ENCODE measurements at places on chromosomes 7 and 10.

DNA sequence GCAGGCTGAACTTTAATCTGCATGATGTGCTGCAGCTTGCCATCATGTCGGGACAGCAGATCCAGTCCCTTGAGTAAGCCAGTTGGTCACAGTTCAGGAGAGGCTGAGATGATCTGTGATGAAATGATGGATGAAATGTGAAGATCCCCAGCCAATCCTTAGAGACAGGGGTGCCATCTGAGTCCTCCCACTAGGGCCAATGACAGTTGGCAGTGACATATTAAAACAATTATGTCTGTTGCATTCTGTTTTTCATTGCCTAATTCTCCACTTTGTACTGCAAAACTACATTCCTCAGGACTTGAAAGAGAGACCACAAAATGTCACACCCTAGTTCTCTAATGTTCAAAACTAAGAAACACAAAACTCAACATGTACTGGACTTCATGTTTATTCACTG, 66.3 kb upstream of the CAV2 start:
- DNase-seq: no peak

GRCh38 chr7:134891696-134892678, 94.3 kb upstream of the AGBL3 start:
- DNase-seq: no peak

DNA sequence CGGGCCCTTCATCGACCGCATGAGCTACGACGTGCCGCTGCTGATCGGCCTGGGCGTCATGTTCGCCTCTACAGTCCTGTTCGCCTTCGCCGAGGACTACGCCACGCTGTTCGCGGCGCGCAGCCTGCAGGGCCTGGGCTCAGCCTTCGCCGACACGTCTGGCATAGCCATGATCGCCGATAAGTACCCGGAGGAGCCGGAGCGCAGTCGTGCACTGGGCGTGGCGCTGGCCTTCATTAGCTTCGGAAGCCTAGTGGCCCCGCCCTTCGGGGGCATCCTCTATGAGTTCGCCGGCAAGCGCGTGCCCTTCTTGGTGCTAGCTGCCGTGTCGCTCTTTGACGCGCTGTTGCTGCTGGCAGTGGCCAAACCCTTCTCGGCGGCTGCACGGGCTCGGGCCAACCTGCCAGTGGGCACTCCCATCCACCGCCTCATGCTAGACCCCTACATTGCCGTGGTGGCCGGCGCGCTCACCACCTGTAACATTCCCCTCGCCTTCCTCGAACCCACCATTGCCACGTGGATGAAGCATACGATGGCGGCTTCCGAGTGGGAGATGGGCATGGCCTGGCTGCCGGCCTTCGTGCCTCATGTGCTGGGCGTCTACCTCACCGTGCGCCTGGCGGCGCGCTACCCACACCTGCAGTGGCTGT, 1.2 kb downstream of the SLC18A3 start:
- DNase-seq: no peak

DNA sequence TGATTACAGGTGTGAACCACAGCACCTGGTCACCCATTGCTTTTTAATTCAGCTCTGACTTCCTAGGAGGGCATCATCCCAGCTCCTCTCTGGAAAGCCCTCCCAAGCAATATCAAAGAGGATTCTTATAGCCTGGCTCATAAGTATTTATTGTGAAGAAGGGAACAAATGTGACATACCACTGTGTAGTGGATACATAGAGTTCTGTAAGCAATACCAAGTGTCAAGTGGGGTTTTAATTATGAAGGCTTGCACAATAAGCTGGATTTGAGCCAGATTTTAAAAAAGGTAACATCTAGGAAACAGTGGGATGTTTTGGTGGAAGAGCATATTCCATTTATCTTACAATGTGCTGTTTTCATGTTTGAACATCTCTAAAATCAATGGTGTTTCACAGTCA, 19.0 kb upstream of the PRTFDC1 start:
- DNase-seq: no peak

DNA sequence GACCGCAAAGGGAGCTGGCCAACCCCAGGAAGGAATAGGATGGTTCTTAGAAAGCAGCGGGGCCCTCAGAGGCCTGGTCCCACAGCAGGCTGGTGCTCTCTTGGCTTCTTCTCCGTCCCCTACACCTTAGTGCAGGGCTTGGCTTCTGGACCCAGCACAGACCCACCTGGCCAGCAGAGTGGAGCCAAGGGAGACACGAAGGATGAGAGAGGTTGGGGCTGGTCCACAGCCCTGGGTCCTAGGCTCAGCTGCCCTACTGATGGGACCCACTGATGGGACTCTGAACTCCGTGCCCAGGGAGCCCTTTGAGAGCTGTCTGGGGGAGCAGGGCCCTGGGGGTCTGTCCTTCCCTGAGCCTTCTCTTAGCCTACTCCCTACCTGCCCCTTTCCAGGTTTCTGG, 6.2 kb upstream of the TLX1 start:
- no peak for DNase-seq

DNA sequence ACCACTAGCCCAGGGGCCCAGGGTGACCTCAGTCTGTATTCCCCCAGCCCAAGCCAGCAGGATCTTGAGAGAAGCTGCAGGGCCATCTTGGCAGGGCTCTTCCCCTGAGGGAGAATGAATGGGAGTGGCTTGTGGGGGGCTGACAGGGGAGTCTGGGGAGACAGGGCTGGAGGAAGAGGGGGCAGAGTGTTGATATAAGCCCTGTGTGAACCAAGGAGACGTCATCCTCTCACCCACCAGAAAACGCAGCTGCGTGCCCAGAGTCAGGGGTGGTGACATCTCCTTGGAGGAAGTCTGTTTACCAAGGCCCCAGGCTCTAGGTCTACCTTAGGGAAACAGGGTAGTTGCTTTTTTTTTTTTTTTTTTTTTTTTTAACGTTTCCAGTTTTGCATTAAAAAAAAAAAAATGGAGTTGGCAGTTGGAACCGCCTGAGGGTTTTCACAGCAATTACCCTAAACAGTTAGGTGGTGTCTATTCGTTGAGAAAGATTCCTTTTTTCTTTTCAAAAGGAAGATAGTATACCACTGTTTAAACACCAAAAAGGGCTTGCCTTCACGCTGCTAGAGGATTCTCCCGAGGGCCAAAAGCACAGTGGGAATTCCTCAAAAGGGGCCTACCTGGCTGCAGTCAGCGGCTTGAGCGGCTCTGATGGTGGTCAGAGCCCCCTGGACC, 113.8 kb downstream of the PRPF18 start:
- DNase-seq: no peak

DNA sequence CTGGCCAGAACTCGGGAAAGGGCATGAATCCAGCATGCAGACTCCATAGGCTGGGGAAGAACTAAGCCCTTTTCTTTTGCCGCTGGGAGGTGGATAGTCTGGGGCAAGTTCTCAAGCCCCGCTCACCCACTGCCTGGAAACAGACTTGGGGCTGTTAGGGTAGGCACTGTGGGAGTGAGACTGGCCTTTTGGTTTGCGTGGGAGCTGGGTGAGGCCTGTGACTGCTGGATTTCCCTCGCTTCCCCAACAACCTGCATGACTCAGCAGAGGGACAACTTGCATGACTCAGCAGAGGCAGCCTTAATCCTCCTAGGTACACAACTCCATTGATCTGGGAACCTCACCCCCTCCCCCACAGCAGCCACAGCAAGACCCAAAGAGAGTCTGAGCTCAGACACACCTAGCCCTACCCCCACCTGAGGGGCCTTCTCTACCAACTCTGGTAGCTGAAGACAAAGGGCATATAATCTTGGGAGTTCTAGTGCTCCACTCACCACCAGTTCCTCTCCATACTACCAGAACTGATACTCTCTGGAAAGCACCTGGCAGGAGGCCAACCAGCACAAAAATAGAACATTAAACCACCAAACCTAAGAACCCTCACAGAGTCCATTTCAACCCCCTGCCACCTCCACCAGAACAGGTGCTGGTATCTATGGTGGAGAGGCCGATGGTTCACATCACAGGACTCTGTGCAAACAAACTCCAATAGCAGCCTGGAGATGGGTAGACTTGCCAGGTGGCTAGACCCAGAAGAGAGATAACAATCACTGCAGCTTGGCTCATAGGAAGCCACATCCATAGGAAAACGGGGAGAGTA, 81.4 kb upstream of the LAMB4 start:
- peak; percentile 23 for DNase-seq

DNA sequence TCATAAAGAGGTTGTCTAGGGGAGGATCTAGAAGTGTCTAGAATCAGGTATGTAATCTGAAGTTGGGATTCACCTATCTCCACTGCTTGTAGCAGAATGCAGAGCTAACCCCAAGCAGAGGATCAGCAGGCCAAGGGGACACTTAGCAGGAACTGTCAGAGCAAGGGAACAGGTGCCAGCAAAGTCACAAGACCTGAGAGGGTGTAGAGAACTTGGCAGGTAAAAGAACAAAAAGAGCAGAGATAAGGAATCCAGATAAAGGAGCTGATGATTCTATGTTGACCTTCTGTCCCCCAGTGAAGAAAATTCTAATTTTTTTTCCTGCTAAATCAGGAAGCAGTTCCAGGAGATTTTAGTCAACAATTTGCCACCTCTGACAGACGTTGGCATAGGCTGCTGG, 91.4 kb upstream of the CCDC71L start:
- no peak for DNase-seq

- no peak for DNase-seq
Measured at GRCh38 chr7:101936223-101936610, 118.8 kb downstream of the CUX1 start.

- DNase-seq: no peak
Measured at GRCh38 chr10:92125144-92125543, 165.7 kb downstream of the CPEB3 start.

- DNase-seq: no peak
Measured at GRCh38 chr7:101891936-101892640, 74.7 kb downstream of the CUX1 start.

DNA sequence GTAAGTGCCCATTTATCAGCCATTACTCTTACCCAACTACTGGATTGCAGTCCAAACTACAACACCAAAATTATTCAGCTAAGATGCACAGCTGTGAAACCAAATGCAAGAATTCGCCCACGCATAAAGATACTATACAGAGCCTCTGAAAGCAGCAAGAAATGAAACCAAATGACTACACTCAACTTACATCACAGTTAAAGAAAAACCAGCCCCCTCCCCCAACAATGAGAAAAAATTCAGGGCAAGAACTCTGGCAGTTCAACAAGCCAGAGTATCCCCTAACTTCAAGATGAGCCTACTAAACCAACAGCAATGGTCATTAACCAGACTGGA, 209.1 kb upstream of the VWC2 start:
- no peak for DNase-seq

- no peak for DNase-seq
Measured at GRCh38 chr10:10044922-10045764, 972.5 kb upstream of the CELF2 start.

DNA sequence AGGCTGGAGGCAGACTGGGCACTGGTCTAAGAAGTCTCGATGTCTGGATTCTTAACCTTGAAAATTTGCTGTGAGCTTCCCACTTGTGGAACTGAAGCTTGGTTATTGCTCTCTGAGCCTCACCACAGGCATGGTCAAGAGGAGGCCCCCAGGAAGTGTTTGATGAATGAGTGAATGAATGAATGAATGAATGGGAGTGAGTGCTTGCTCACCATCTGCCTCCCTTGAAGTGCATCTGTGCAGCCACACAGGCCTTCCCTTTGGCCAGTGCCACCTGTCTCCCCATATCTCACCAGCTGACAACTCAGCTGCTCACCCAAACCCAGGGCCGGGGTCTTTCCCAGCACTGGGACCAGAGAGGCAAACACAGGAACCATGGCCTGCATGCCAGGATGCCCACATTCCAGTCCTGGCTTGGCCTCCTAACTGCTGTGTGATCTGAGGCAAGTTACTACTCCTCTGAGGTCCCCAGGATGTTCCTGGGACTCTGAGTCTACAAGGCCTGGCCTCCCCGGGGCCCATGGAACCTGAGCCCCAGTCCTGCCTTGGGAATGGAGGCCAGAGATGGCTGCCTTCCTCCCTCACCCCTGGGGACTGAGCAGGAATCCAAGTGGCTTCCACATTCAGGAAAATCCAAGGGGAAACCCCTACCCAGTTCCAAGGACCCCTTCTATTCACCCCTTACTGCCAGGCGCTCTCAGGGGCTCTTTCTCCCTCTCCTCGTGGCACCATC, 51.4 kb upstream of the SLC29A3 start:
- no peak for DNase-seq

DNA sequence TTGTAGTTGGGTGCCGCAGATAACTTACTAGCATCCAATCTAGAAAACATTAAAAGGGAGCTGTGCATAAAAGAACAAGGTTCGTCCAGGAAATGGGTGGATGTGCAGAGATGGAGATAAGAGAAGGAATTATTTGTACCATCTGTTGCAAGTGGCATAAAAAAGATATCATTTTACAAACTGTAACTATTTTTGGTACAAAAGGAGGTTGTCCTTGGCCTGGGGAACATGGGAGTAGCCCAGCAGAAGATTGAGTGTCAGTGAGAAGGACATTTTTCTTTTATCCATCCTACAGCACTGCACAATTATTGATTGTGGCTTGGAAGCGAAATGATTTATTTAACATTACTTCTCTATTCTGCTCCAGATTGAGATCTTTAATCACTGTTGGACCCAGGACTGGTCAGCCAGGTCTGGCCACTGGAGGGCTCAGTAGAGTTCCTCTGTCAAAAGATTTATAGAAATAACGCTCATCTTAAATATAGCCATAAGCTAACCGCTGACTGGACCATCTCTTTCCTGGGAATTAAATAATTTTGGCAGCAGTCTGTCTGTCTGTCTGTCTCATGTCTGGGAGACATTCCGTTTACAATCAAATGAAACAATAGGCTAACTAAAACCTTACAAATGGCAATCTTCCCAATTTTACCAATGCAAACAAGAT, 254.1 kb downstream of the KIAA1217 start:
- no peak for DNase-seq

DNA sequence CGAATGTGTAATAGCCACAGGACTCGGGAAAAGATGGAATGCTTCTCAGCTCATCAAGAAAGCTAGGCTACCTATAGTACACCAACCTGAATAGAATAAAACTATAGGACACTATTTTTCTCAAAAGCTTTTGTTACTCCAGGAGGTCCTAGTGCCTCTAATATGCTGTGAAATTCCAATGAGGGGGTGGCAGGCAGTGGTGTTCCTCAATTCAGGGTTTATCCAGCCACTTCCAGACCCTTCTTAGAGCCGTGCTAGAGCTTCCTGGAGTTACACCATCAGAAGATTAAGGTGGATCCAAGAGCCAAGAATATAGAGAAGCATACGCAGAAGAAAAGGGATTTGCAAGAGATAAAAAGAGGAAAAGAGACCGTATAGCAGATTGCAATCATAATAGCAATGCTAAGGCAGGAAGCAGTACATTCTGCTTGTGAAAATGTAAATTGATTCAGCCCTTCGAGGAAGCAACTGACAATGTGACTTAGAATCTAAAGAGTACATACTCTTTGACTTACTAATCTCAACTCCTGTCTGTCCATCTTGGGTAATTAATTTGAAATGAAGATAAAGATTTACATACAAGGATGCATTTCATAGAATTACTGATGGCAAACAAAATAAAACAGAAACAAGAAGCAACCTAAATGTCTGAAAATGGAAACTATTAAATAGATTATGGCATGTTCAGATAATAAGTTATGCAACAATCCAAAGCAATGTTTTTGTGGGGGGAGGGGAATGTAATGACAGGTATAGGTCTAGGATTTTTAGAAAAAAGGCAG, 2.1 kb downstream of the ST8SIA6 start:
- no peak for DNase-seq

GRCh38 chr10:78540355-78541076, 506.9 kb downstream of the RPS24 start:
- DNase-seq: no peak

Measured in NCI-H1105 treated with DMSO at 0.1 percent for 48 hours (cell line).